Muscle of leg (tissue), 16 donors: ENCODE measurements at places on chromosomes 11 and 22. TPM values are rescaled to one million over a fixed set of nuclear protein-coding genes. Genes with fewer than 3 reads are reported as not detected.

Gene LRRC74B
- total RNA-seq, result 0.09 TPM

Gene MUC5AC
- total RNA-seq, result not detected

Gene TMEM138
- 15.8 TPM for total RNA-seq

Gene OR52A5
- total RNA-seq, result not detected

Gene CECR2
- 10.3 TPM for total RNA-seq

Gene OR8G1
- 0.09 TPM for total RNA-seq

Gene C11orf91
- total RNA-seq, result not detected

Gene ACR
- total RNA-seq, result 0.09 TPM

Gene PHLDA2
- not detected for total RNA-seq

Gene DUSP8
- total RNA-seq, result 1.5 TPM

Gene PDE2A
- 10.7 TPM for total RNA-seq

Gene TREH
- total RNA-seq, result under 0.01 TPM

Gene CCDC89
- total RNA-seq, result 2.3 TPM

Gene OR5AP2
- not detected for total RNA-seq

Gene NARS2
- 20.3 TPM for total RNA-seq

Gene VPS51
- 109 TPM for total RNA-seq

Gene BATF2
- total RNA-seq, result 0.62 TPM

Gene FADS2
- 46.1 TPM for total RNA-seq

Gene ACCSL
- total RNA-seq, result 0.04 TPM

Gene DEPDC7
- total RNA-seq, result 13.3 TPM

Gene RHOD
- total RNA-seq, result 14.2 TPM

Gene VEGFB
- total RNA-seq, result 54.0 TPM

Gene MFRP
- not detected for total RNA-seq

Gene DNHD1
- total RNA-seq, result 4.1 TPM

Gene BTBD18
- not detected for total RNA-seq

Gene OR8G5
- total RNA-seq, result not detected

Gene CLCF1
- total RNA-seq, result 2.0 TPM

Gene OMP
- 0.27 TPM for total RNA-seq

Gene SPON1
- total RNA-seq, result 23.3 TPM

Gene BRD1
- total RNA-seq, result 19.4 TPM

Gene APOBEC3F
- total RNA-seq, result 2.7 TPM

Gene PRG2
- total RNA-seq, result 1.0 TPM

Gene FXYD2
- 3.3 TPM for total RNA-seq

Gene WBP2NL
- 1.0 TPM for total RNA-seq

Gene PRDM11
- total RNA-seq, result 20.7 TPM

Gene CRYBA4
- total RNA-seq, result not detected

Gene TSGA10IP
- total RNA-seq, result 0.09 TPM

Gene TUBA8
- total RNA-seq, result 28.2 TPM

Gene KRTAP5-2
- total RNA-seq, result not detected

Gene KCNJ11
- 12.9 TPM for total RNA-seq

Gene SCGB1A1
- total RNA-seq, result not detected
